ENCODE measurements at places on chromosomes 1 and 21.

DNA sequence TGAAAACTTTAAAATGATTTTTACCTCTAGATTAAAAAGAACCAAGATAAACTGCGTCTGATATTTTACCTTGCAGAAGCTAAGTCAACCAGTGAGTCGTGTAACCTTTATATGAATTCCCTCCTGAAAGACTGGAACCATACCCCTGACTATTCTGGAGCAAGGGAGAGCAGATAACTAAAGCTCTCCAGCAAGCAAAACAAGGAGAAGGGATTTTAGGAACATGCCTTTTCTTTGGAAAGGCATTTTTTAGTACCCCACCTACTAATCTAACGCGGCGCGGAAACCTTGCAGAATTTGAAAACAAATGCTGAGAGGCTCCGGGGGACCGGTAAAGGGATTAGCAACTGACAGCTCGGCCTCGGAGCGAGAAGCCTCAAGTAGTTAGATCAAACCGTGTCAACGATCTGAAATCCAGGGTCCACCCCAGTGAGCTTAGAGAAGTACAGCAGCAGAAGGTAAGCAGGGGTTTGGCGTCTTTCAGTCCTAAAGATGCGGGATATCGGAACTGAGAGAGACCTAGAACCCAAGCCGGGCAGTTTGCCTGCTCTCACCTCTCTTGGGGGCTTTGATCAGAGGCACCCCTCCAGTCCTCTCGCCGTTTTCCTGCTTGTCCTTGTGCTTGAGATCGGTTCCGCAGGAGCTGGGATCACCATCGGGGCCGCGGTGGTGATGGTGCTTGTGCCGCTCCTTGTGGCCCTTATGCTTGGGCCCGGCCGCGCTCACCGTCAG, 954 bp downstream of the RSBN1 start:
- DNase-seq: peak; percentile 32

- DNase-seq: no peak
Measured at GRCh38 chr1:167641786-167642500, 11.9 kb downstream of the RCSD1 start.

GRCh38 chr1:87392248-87393192, 63.8 kb downstream of the LMO4 start:
- DNase-seq: no peak

GRCh38 chr1:45473302-45473701, 17.7 kb downstream of the TESK2 start:
- DNase-seq: no peak

DNA sequence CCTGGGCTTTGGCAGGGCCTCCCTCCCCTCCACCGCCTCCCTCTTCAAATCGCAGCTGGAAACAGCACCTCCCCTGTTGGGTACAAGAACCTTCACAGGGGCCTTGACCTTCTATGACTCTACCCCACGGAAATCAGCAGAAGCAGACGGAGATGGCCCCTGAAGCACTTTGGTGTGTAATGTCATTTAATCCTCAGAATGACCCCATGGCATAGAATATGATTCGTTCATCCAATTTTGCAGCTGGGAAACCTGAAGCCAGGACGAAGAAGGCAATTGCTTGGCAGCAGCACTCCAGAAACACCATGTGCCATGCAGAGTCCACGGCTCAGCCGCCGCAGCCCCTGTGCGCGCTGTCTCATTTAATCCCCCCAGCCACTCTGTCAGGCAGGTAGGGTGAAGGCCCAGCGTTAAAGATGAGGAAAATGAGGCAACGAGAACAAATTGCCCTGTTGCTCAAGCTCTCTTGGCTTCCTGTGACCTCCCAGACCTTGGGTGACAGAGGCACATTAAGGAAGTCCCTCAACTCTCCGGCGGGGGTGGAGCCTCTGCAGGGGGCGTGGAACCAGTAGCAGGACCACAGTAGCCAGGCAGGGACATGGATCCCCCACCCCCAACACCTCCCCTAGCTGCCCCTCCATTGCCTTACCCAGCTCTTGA, 25.8 kb upstream of the LAPTM5 start:
- DNase-seq: no peak

DNA sequence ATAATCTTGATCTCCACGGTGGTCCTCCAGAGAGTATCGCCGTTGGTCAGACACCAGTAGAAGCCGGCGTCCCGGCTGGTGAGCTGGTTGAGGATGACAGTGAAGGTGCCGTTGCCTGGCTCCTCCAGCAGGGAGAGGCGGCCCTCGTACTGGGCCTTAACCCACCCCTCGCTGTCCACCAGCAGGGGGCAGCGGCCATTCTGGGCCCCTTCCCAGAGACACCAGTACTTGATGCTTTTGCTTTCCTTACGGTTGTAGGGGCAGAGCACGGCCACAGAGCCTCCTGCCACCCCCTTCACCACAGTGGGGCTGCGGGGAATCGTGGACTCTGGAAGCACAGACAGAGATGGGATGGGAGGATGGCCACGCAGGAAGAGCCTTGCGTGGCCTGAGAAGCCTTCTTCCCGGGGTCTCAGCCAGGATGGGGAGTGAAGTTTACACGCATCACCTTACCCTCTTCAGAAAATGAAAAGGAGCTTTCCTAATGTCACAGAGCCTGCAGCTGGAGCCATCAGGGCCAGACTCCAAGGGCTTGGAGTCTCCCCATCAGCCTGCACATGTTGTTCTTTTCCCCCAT, 10.7 kb downstream of the PIGR start:
- DNase-seq: peak; percentile 41

- DNase-seq: no peak
Measured at GRCh38 chr1:64497088-64497883, 27.4 kb downstream of the CACHD1 start.

- DNase-seq: no peak
Measured at GRCh38 chr1:23609971-23610370, 50.7 kb upstream of the ID3 start.

DNA sequence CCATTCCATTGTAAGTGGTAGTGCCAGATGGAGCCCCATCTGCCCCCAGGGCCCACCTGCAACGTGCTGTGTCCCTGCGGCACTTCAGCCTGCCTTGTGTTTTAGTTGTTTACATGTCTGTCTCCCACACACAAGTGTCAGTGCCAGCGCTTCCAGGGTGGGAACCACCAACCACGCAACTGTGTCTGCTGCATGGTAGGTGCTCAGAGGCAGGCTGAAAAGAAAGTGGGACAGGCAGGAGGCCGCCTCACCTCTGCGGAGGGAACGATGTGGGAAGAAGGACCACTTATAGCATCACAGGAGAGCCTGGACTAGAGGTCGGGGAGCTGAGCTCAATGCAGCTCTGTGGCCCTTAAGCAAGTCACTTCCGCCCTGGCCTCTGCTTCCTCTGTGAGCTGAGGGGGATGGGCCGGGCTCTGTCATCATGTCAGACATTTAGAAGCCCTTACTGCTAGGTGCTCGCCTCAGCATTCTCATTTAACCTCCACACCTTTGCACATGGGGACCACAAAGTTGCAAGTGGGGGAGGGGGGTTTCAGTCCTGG, 17.9 kb downstream of the SLC9A1 start:
- DNase-seq: peak; percentile 65

DNA sequence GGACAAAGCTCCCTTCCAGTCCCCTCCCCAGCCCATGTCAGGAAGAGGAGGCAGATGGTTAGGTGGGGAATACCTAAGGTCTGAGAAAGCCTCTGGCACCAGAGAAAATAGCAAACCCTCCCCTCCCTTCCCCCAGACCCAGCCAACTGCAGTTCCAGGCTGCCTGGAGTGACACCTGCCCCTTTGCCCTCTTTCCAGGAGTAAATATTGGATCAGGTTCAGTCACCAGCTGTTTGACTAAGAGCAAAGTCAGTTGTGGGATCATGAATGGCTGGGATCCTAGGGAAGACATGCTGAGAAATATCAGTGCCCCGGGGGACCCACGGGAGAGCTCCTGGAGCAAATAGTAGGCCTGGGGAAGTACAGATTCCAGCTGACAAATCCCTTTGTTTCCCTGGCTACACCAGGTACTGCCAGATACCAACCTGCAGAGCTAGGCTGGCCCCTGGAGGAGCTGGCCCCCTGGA, 12.2 kb upstream of the CDK18 start:
- DNase-seq: no peak

GRCh38 chr1:223836586-223836985, 9.2 kb downstream of the TP53BP2 start:
- no peak for DNase-seq

GRCh38 chr1:117104986-117105385, 16.6 kb downstream of the TRIM45 start:
- DNase-seq: no peak

- DNase-seq: no peak
Measured at GRCh38 chr1:83555871-83556270, 443.1 kb downstream of the TTLL7 start.

GRCh38 chr1:42748461-42749410, 8.7 kb upstream of the CLDN19 start:
- DNase-seq: no peak

GRCh38 chr1:6635910-6636760, 11.5 kb downstream of the THAP3 start:
- peak; percentile 36 for DNase-seq

GRCh38 chr1:109531826-109532364, 7.8 kb upstream of the GPR61 start:
- DNase-seq: no peak

DNA sequence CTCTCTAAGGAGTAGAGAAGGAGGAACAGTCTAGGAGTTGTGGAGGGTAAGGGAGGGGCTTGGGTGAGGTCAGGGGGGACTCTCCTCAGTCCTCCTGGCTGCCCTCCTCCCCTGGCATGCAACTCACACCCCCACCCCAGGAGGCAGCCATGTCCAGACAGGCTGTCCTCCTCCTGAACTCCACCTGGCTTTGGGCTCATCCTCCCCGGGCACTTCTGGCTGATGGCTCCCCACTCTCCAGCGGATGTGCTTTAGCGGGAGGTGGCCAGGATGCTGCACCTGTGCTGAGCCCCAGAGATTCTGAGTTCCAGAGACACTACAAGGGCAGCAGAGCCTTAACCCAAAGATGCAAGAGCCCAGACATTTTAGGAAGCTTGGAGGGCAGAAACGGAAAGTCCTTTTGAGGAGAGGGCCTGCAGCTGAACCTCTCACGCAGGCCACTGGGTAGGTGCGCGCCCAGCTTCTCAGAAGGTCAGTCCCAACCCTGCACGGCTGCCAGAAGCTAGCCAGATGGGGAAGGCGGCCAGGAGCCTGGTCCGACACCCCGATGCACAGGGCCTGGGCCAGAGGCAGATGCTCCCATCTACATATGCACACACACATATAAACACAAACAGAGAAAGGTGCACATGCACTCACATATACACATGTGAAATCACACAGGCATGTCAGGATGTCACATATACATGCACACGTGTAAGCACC, 83.4 kb downstream of the PDE9A start:
- DNase-seq: no peak

- DNase-seq: no peak
Measured at GRCh38 chr1:246878551-246878950, 53.2 kb downstream of the AHCTF1 start.

- DNase-seq: no peak
Measured at GRCh38 chr1:44072204-44072603, 40.9 kb upstream of the SLC6A9 start.

- peak; percentile 36 for DNase-seq
Measured at GRCh38 chr1:234647245-234647644, 37.3 kb upstream of the IRF2BP2 start.

DNA sequence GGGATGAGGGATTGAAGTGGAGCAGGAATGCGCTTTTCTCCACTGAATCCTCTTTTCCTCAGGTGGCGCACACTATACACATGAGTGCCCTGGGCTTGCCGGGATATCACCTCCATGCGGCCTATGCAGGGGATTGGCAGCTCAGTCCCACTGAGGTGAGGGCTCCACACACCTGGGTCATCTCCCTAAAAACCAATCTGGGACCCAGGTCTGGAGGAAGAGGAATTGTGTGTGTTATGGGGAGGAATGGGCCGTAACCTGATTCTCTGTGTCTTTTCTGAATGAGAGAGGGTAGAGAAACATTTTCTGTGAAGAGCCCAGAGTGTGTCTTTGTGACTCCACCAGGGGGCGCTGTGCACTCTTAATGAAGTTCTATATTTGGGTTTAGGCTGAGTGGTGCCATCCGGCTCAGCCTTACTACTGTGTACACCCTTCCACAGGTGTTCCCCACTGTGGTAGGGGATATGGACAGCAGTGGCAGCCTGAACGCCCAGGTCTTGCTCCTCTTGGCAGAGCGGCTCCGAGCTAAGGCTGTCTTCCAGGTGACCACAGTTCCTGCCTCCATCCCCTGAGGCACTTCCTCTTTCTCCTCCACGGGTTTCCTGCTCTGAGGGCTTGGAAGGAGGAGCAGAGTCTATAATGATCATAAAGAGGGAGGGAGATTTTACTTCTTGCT, 1.5 kb downstream of the TOMM40L start:
- DNase-seq: peak; percentile 82

DNA sequence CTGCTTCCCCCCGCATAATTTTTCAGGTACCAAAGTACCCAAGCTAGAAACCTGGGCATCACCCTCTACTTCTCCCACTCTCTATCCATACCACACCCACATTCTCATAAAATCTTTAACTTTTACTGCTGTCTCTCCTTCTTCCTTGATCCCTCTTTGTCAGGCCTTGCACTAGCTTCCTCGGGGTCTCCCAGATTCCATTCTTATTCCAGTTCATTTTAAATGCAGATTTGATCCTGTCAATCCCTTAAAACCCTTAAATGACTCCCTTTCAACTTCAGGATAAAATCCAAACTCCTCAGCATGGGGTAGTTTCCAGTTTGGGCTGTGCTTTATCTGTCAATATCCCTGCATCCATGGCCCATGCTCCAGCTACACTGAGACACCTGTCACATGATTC, 343.5 kb downstream of the PBX1 start:
- no peak for DNase-seq

DNA sequence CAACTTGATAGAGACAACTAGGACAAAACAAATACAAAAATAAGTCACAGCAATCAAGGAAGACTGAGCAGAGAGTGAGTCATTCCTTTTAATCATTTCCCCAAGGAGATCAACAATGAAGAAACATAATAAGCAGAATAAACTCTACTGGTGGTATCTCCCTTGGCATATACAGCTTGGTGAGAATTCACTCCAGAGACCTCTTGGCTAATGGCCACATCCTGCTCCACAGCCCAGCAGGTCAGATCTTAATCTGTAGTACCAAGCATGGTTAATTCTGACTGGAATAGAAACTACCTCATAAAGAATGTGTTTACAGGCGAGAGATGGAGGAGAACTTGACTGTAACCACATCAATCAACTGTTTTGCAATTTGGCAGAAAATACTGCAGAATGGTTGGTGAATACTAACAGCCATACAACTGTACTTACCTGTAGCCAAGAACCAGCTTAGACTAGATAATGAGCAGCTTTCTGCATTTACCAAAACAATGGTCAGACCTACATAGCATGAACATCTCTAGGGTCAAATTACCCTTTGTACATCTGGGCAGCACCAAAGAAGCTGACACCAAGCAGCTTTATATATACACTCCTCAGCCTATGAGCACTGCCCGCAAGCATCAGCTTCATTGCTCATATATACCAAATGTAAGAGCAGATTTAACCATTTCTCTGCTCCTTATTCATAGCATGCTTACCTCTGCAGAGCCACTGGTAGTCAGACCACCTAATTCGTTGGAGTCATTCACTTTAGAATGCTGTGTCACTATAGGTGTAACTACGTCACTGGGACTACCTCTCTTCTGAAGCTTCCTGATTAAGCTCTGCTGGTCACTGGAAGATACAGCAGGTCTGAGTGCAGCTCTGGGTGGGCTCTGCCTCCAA, 51.0 kb downstream of the KIAA0319L start:
- DNase-seq: no peak

Data from germinal center (tissue), 1 donor.